ENCODE measurements at places on chromosomes 11 and 22.
A peak's percentile ranks its signal among the peaks of the same experiment; 100 is the strongest.

DNA sequence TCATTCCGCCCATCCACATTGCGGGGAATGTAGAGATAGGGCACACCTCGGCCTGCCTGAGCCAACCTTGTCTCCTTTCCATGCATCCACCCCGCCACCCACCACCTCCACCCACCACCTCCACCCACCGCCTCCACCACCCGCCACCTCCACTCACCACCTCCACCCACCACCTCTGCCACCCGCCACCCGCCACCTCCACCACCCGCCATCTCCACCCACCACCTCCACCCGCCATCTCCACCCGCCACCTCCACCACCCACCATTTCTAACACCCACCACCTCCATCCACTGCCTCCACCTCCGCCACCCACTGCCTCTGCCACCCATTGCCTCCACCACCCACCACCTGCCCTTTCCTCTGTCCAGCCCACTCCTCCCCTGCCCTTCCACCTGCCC is 78.4 kb downstream of the IGLL1 start:
- no peak for DNase-seq

GRCh38 chr11:111879637-111879960 is 258 bp downstream of the CFAP68 start:
- no peak for DNase-seq

GRCh38 chr22:43706571-43707328 is 105.4 kb downstream of the EFCAB6 start:
- peak; percentile 9 for DNase-seq

GRCh38 chr22:44689173-44689572 is 12.8 kb upstream of the PRR5 start:
- DNase-seq: no peak
